Endodermal cell (in vitro differentiated cells): ENCODE measurements at places on chromosomes 16 and 17.
A peak's percentile ranks its signal among the peaks of the same experiment; 100 is the strongest.

DNA sequence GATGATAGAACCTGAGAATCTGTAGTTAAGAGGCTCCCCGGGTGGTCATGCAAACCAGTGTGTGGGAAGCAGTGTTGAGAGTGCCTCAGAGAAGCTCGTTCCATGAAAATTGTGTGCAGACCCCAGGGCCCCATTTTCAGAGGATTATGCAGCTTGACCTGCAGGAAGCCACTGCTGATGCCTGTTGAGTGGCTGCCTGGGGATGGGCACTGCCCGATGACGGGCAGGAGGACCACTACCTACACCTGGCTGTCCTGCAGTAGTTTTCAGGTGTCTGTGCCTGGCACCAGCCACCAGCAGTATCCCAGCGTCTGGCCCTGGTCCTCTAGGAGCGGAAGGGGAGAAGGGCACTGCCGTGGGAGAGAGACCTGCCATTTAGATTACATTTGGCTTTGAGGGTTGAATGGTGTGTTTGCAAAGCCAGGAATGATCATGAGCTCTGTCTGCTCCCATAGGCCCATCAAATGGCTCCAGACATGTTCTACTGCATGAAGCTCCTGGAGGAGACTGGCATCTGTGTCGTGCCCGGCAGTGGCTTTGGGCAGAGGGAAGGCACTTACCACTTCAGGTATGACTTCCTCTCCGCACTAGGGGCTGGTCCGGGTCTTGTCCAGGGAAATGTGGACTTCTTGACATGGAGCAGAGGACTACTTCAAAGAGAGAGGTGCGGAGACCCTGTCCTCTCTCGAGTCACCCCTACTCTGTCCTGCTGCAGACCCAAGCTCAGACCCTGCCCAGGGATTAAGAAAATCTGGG is 42.5 kb downstream of the GPT2 start:
- DNase-seq, result peak; percentile 59

DNA sequence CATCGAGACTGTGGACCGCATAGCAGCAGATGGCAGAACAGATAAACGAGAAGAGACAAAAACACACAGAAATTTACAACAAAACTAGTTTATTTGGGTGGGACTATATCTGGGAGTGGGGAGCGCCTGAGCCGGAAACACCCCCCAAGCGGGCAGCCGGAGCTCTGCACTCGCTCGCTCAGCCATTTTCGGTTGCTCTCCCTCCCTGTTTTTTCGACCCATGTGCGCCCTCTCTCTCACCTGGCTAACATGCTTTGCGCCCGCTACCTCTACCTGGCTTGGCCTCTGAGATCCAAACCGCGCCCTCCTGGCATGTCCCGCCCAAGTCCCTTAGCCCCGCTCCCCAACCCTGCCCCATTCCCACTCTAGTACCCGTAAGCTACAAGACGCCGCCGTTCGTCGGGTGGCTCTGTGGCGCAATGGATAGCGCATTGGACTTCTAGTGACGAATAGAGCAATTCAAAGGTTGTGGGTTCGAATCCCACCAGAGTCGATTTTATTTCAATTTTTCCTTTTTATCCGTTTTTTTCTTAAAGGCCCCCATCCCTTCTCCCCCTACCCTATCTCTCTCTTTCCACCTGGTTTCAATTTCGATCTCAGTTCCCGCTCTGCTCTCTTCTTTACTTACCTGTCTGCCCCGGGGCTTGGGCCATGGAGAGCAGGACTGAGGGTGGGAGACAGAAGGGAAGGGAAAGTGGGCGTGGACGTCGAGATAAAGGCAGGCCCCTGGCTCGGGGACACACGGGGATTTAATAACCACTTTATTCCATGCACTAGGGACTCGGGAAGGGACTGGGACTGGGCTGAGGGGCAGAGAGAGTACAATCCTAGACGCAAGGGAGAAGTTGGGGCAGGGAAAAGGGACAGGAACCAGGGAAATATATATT is 2.4 kb upstream of the ALOXE3 start:
- peak; percentile 100 for DNase-seq

- DNase-seq, result no peak
Measured at GRCh38 chr16:23821875-23822688, 13.7 kb upstream of the PRKCB start.

DNA sequence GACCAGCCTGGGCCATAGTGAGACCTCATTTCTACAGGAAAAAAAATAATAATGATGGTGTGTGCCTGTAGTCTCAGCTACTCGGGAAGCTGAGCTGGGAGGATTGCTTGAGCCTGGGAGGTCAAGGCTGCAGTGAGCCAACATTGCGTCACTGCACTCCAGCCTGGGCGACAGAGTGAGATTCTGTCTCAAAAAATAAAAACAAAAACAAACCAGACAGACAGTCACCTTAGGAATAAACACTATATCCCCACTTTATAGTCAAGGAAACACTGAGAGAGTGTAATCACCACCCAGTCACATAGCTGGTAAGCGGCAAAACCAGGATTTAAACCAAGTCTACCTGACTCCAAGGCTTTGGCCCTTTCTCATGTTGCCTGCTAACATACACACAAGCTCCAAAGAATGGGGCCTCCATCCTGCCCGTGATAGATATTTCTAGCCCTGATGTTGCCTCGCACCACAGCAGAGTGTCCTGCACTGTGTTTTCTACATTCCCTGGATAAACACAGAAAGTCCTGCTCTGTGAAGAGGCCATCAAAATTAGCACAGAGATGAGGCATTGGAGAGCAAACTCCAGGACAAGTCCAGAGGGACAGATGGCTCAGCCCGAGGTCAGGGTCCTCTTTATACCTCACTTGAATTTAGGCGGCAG is 66.1 kb upstream of the SMURF2 start:
- no peak for DNase-seq

DNA sequence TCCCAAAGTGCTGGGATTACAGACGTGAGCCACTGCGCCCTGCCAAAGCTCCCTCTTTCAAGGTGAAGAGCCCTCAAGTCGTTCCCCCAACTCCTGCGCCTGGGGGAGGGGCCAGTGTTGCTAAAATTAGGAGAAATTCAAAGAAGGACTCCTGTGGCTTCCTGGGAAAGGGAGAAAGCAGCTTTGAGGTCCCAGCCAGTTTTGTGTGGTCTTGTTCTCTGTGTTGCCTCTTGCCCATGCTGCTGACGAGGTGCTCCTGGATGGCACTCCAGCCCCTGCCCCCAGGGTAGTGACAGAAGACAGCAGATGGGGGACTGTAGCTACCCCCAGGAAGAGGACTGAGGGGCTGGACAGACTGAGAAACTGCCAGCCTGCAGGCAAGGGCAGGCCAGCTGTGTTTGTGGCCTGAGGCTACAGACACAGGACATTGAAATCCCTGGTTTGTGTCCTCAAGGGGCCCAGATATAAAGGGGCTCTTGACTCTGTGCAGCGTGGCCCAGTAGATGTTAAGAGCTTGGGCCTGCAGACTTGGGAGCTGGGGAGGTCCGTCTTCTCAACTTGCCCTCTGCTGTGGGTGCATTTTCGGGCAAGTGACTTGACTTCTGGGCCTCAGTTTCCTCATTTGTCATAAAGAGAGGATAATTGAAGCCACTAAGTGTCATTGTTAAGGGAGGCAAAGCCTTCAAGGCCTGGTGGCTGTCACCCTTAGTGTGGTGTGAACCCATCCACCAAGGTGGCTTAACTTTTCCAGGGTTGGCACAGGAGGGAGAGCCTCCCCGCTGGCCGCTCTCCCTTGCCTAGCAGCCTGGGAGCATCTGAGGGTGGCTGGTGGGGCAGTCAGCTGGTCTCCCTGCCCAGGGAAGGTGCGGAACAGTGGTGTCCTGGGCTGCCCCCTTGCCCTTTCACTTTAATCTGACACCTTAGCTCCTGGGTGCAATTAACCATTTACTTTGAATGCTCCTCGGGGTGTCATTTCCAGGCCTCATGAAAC is 4.1 kb downstream of the UBALD2 start:
- DNase-seq, result no peak

- DNase-seq, result peak; percentile 82
Measured at GRCh38 chr17:72053449-72053848, 67.4 kb upstream of the SOX9 start.

DNA sequence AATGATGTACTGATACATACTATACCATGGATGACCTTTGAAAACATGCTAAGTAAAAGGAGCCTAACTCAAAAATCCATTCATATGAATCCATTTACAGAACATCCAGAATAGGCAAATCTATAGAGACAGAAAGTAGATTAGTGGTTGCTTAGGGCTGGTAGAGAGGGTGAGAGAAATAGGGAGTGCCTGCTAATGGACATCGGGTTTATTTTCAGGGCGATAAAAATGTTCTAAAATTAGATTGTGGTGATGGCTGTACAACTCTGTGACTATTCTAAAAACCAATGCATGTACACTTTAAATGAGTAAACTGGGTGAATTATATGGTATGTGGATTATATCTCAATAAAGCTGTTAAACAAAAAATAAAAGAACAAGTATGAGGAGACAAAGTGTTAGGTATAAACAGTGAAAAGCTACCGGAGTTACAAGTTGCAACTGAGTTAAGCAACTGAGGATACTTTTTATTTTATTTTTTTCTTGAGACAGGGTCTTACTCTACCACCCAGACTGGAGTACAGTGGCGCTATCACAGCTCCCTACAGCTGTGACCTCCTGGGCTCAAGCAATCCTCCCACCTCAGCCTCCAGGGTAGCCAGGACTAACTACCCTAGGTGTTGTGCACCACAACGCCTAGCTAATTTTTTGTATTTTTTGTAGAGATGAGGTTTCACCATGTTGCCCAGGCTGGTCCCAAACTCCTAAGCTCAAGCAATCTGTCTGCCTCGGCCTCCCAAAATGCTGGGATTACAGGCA is 75.5 kb upstream of the CORO6 start:
- DNase-seq, result no peak

GRCh38 chr16:79996321-79996720 is 395.8 kb upstream of the MAF start:
- no peak for DNase-seq

- peak; percentile 82 for DNase-seq
Measured at GRCh38 chr16:89009343-89010209, 32.6 kb upstream of the CBFA2T3 start.

DNA sequence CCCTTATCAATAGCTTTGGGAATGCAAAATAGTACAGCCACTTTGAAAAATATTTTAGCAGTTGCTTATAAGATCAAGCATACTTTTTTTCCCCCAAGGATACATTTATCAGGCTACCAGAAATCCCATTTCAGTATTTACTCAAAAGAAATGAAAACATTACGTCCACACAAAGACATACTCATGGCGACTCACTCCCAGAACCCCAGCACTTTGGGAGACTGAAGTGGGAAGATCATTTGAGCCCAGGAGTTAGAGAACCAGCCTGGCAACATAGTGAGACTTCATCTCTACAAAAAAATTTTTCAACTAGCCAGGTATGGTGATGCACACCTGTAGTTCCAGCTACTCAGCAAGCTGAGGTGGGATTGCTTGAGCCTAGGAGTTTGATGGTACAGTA is 5.9 kb downstream of the SKA2 start:
- peak; percentile 33 for DNase-seq

DNA sequence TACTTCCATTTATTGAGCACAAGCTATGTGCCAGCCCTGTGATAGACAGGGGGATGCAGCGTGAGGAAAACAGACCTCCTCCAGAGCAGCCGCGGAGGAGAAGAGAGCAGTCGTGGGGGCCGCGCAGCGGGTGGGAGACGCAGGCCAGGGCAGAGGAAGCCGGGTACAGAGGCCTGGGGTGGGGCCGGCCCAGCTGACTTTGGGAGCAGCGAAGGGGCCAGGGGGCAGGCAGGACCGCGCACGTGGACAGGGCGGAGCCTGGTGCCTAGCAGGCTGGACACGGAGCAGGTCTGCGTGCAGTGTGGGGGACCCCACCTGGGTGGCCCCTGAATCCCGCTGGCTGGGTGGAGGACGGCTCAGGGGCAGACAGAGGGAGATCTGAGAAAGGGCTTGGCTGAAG is 46.2 kb downstream of the ZFPM1 start:
- DNase-seq, result no peak

GRCh38 chr17:66517336-66518009 is 215.1 kb downstream of the PRKCA start:
- DNase-seq, result no peak

GRCh38 chr17:72258711-72259110 is 137.9 kb downstream of the SOX9 start:
- DNase-seq, result no peak

- DNase-seq, result no peak
Measured at GRCh38 chr17:49518346-49519078, 23.4 kb downstream of the NGFR start.

GRCh38 chr16:85662482-85662812 is 26.3 kb downstream of the GINS2 start:
- no peak for DNase-seq

- no peak for DNase-seq
Measured at GRCh38 chr17:45677770-45678169, 106.3 kb upstream of the CRHR1 start.

DNA sequence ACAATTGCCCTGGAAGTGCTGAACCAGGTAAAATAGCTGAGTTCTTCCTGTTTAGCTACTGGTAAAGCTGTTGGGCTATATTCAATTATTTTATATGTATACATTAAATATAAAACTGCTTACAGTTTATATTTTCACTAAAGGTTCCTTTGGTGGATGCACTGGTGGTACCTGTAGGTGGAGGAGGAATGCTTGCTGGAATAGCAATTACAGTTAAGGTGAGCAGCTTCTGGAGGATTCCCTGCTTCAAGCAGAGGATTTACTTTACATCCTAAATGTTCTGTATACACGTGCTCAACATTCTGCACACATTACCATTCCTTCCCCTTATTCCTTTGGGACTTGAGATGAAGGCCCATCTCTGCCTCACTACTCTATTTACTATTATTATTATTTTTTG is 14.9 kb downstream of the TSR1 start:
- DNase-seq, result no peak

DNA sequence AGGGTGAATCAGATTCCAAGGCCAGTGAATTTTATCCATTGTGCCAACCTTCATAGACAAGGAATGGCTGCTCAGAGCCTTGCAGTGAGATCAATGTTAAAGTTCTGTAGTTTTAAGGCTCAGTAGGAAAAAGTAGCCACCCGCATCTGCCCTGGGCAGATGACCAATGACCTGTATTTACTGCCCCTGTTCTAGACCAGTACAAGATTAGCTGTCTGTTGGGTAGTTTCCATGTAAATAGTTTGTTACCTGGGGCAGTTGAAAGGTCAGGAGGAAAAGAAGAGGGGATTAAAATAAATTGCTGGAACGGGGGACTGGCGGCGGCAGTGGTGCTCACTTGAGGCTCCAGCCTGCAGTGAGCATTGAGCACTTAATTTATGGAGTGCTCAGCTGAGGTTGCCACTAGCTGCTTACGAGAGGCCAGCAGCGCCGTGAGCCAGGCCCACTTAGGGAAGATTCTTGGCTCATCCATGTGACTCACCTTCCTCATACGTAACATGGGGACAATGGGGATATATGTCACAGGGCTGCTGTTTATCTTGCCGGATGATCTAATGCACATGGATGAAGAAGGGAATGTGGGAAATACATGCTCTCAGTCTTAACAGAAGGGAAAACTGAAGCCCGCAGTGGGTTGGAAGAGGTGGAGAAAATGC is 10.7 kb upstream of the NOS2 start:
- no peak for DNase-seq

DNA sequence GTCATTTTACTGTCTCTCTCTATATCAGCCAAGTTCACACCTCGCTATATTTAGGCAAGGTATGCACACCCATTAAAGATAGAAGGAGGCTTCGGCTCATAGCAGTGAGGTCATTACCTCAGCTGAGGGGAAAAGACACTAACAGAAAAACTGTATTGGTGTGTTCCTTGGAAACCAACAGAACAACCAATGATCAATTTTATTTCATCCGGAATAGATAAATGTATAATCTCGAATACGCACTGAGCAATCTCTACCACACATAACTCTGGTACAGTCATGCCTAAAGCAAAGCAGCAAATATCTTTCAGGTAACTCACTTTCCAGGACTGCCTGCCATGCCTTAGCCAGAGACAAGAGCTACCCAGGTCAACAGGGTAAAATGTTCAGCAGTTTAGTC is 109.9 kb upstream of the CORO6 start:
- DNase-seq, result no peak

- no peak for DNase-seq
Measured at GRCh38 chr16:88466175-88466862, 13.2 kb downstream of the ZFPM1 start.
